ENCODE measurements at places on chromosomes 2 and 18.

DNA sequence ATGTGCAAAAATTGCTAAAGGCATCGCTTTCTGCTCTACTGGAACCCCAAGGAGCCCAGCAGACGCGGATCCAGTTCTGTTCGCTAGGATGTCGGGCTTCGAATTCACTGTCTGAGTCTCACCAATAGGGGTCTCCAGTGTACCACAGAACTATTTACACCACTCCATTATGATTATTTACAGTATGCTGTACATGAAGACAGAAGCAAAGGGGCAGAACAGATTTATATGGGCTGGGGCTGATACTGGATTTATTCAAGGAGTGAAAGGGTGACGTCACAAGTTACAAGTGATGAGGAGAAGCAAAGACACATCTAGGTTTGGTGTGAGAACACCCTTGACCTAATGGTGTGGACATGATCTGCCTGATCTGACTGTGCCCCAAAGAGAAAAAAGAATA is 185.3 kb upstream of the ATP5MC3 start:
- DNase-seq, result no peak

DNA sequence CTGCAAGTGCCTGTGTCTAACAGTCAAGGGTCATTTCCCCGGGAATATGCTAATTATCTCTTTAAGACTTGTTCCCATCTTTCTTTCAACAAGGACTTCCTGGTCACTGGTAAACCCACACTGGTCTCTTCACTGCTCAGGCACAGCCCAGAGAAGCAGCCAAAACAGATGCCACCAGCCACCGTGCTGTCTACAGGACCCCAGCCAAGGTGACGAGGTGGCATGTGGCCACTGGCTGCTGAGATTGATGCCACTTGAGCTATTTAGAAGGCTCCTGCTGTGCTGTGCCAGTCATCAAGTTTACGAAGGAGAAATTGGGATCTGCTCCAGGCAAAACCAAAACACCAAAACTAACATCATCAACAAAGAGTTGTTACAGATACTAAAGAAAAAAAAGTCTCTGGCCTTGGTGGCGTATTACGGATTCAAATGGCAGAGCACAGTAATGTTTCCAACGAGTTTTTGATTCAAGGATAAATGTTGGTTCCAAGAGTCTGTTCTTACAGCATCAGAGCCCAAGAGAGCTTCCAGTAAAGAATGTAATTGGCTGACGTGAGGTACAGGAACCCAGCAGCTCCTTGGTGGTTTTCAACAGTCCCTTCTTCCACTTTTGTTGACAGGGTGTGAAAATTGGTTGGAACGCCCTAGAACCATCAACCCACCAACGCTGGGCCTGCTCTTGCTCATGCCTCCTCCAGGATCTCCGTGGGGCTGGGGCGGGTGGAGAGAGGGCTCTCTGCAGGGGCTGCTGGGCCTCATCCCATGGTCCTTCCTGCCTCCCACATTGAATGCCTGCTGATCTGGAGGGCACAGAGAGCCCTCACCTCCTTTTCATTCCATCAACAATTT is 63.7 kb upstream of the ZCCHC2 start:
- no peak for DNase-seq

DNA sequence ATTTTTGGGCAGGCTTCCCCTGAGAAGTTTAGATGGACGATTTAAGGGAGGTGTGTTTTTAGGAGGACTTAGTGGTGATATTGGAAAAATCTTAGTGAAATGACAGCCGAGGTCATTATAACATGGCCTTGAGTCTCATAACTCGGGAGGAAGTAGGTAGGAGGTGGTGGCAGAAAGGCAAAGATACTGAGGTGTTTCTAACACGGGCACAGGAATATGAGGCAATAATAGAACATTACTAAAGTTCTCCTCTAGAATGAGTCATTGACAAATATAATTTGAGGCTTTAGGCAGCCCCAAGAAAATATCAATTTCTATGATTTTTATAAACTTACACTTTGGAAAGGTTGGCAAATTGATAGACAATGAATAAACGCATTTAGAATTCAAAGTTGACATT is 146.1 kb upstream of the ZEB2 start:
- no peak for DNase-seq

DNA sequence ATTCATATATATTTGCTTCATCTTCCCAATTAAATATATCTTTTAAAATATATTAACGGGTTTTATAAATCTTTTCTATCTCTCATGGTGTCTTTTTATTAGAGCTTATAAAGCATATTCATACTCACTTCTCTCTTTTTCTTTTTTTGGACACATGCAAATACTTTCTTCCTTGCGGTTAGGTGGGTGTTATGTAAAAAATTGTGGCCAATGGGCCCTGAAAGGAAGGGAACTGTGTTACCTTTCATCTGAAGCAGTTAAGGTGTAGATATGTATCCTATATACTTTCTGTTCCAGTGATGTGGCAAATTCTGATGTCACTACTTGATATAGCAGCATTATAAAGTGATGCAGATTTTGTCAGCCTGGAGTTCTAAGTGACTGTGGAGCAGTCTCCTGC is 714.5 kb downstream of the PLCL1 start:
- no peak for DNase-seq

DNA sequence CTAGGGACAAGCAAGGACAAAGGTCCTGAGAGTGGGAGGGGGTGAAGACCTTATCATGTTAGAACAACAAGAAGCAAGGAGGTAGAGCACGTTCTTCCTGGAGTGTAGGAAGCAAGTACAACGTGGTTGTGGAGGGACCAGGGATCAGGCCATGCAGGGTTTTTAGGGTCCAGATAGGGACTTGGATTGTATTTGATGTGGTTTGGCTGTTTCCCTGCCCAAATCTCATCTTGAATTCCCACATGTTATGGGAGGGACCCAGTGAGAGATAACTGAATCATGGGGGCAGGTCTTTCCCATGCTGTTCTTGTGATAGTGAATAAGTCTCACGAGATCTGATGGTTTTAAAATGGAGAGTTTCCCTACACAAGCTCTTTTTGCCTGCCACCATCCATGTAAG is 53.2 kb downstream of the ICA1L start:
- DNase-seq, result no peak

- DNase-seq, result no peak
Observed at GRCh38 chr18:62844850-62845643, 129.7 kb downstream of the PHLPP1 start.

DNA sequence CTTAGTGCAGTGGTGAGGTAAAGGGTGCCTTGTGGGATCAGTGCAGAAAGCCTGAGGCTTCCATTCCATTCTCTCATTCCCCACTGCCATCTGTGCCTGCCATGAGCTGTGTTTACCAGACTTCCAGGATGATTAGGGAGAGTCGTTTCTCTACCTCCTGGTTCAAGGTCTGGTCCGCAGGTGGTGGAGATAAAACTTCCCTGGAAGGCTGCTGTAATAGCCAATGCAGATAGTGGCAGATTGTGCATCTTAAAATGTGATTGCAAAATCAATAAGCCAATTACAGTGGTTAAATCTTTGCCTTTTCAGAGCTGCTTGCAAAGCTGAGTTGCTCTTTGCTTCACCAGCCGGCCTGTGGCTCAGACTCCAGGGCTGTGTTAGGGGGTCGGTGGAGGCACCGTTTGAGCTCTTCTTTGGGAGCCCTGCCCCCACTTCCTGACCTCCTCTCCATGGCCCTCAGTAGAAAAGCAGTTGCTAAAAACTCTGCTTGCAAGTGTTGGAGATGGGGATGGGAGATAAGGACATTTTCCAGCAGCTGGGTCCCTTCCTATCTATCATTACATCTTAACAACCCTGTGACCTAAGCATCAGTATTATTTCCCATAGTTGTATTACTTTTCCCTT is 95.2 kb upstream of the HS6ST1 start:
- DNase-seq, result no peak

- DNase-seq, result no peak
Observed at GRCh38 chr2:61727746-61728145, 126.1 kb downstream of the FAM161A start.

GRCh38 chr18:28684746-28685355 is 507.9 kb upstream of the CDH2 start:
- DNase-seq, result no peak

- no peak for DNase-seq
Observed at GRCh38 chr18:6871566-6871965, 142.1 kb downstream of the ARHGAP28 start.

- DNase-seq, result no peak
Observed at GRCh38 chr2:98028101-98028561, 32.4 kb upstream of the TMEM131 start.

DNA sequence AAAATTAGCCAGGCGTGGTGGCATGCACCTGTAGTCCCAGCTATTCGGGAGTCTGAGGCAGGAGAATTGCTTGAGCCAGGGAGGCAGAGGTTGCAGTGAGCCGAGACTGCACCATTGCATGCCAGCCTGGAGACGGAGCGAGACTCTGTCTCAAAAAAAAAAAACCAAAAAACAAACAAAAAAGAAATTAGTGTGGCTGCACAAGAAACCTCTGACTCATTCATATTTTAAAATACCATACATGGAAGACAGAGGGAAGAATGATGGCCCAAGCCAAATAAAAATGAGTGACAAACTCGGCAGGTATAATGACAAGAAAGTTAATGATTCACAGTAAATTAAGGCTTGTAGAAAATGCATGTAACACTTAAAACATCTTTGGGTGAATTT is 875.8 kb downstream of the EPHA4 start:
- no peak for DNase-seq

DNA sequence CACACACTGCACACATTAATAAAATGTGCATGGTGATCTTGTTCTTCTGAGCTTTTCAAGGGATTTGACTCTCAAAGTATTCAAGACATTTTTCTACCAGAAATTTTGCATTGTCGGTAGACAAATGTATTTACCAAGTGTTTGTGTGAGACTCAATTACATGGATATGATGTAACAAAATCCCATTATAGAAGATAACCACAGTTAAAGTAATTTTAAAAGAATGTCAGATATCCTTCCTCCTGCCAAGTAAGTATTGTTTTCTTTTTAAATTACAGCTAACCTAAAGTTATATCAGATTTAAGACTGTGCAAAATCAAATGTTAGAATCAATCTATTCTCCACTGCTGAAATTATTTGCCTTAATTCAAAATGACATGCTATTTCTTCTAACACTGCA is 1344.5 kb upstream of the CHAC2 start:
- no peak for DNase-seq

DNA sequence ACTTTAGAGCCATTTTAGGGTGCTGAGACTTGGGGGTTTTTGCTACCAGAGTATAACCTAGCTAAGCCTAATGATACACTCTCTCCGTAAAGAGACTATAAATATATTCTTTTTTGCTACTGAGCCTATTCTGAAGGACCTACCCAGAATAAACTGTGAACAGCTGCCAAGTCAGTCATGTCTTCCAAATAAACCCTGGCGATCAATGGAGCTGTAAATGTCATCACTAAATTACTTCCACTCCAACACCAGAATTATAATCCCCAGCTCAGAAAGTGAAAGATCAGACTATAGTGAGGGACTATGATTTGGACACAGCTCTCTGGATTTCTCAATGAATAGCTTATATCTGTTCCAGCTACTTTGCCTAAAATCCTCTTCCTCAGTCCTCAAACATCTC is 178.9 kb downstream of the METTL4 start:
- DNase-seq, result no peak

DNA sequence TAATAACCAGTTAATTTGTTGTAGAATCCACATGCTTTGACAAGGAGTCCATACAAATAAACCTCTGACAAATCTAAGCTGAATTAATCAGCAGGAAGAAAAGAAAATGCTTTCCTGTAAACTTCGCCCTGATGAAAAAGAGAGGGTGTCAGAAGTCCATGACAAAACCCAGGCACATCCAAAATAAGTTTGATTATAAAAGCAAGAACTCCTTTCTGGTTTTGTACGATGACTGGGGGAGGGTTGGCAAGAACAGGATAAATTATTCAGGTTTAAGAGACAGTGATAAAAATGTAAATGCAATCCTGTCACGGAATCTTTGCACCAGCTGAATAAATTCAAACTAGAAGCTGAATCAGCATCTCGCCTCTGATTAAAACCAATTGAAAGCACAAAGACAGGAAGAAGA is 469.2 kb upstream of the TNP1 start:
- no peak for DNase-seq

GRCh38 chr2:74507926-74508520 is 528 bp upstream of the PCGF1 start:
- DNase-seq, result no peak

DNA sequence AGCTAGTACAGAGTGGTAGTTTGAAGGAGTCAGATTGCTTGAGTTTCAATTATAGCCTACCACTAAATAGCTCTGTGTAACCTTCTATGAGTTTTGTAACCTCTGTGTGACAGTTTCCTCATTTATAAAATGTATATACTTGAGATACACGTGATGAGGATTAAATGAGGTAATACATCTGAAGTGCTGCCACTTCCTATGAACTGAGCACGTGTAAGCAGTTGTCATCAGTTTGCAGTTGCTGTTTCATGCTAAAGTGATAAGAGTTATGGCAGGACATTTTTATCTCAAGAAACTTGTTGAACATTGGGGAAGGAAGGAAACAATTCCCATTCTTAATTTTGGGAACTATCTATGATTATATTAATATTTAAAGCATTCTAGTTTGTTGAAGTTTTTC is 38.5 kb downstream of the CARF start:
- DNase-seq, result no peak

DNA sequence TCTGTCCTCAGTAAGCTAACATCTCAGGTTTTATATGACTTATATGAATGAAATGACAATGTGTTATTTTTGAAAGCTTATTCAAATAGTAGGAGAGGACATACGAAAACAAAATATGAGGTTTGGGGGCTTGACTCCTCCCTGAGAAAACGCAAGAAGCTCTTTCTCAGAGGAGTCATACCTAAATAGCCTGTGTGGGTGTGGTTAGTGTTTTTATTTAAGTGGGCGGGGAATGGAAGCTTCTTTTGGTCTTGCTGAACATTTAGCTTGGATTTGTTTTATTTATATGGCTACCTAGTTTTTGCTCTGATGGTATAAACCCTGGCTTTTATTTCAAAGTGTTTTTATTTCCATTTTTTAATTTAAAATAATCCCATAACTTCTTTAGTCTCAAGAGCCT is 72.1 kb upstream of the DSG1 start:
- no peak for DNase-seq

DNA sequence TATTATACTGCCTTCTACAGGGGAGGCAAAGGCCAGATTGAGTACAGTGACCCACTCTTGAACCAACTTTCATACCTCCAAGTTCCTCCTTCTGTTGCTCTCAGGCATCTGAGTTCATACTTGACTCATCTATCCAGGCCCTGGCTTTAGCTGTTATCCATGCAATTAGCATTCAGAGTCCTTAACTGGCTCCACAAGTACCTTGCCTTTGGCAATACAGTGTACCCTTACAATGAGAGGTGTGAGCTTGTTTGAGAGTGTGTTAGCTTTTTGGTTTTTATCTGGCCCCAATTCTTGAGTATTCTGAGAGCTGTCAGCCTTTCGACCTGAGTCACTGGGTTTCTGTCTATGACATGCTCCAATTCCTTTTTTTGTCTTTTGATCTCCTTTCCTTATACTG is 60.2 kb downstream of the EHD3 start:
- DNase-seq, result no peak

GRCh38 chr2:6827566-6828298 is 38.0 kb downstream of the CMPK2 start:
- no peak for DNase-seq

- no peak for DNase-seq
Observed at GRCh38 chr2:226561962-226562361, 237.7 kb downstream of the IRS1 start.

GRCh38 chr2:76478266-76479035 is 767.7 kb upstream of the GCFC2 start:
- DNase-seq, result no peak

All from ovary (tissue), 10 donors.